ENCODE measurements at places on chromosomes 5 and 9.
A peak's percentile ranks its signal among the peaks of the same experiment; 100 is the strongest.

- DNase-seq: peak; percentile 56
Measured at GRCh38 chr5:43314724-43315123, 1.5 kb upstream of the HMGCS1 start.

- no peak for DNase-seq
Measured at GRCh38 chr5:172150514-172151425, 37.3 kb downstream of the STK10 start.

DNA sequence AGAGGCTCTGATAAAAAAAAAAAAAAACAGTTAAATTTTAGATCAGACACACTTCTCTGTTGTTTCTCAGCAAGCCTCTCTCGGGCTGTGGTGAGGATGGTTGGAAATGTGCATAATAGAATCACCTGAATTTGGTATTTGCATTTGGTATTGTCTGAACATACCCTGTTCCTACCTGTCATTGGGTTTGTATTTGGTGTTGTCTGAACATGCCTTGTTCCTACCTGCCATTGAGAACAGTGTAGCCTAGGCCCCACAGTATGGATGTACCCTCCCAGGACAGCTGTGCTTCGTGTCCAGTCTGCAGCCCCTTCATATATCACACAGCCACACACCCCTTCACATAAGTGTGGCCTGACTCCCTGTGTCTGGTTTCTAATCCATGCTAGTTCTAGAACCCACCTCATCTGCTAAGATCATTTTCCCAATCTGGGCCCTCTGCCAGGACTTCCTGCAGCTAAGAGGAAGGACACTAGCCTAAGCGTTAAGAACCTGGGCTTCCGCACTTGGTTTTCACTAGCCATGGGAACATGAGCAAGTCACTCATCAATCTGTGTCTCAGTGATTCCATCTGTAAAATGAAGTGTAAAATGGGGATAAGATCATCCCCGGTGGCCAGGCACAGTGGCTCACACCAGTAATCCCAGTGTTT, 49.2 kb downstream of the ITGA2 start:
- no peak for DNase-seq

GRCh38 chr9:125561509-125562148, 145.4 kb downstream of the MAPKAP1 start:
- DNase-seq: no peak

DNA sequence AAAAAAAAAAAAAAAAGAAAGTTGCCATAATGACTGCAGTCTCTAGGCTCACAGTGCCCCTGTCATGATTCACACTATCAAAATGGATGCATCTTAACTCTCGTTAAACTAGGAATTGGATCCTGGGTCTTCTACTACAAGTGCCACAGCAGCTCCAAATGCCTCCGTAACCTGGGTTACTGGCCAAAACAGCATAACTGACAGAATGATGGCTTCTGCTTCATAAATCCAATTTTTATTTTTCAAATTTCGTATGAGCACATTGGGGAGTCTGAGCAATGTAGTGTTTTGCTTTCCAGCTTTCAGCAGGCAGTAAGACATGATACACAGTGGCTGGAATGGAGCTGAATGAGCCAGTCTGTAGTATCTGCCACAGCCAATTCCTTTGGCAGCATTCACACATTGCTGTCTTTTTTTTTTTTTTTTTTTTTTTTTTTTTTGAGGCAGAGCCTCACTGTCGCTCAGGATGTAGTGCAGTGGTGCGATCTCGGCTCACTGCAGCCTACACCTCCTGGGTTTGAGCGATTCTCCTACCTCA, 36.0 kb upstream of the NPM1 start:
- DNase-seq: no peak

GRCh38 chr5:59840200-59840601, 53.3 kb downstream of the PDE4D start:
- DNase-seq: peak; percentile 74

DNA sequence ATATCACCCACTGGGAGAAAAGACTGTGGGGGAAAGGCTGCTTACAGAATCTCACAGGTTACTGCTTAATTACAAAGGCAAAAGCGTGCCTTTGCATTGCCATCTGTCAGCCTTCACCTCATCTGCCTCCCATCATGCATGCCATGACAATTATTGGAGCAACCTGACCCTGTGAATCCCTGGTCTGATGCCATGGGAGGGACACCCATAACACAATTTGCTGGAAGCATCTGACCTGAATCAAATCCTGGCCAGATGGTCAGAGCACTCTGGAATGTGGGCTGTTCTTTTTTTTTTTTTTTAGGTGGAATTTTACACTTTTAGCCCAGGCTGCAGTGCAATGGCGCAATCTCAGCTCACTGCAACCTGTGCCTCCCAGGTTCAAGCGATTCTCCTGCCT, 11.6 kb upstream of the RETREG1 start:
- no peak for DNase-seq

- no peak for DNase-seq
Measured at GRCh38 chr9:122845116-122845515, 16.7 kb upstream of the PDCL start.

GRCh38 chr5:80607343-80607742, 37.3 kb upstream of the ANKRD34B start:
- DNase-seq: no peak

GRCh38 chr9:91211919-91212318, 149.8 kb downstream of the AUH start:
- peak; percentile 66 for DNase-seq

DNA sequence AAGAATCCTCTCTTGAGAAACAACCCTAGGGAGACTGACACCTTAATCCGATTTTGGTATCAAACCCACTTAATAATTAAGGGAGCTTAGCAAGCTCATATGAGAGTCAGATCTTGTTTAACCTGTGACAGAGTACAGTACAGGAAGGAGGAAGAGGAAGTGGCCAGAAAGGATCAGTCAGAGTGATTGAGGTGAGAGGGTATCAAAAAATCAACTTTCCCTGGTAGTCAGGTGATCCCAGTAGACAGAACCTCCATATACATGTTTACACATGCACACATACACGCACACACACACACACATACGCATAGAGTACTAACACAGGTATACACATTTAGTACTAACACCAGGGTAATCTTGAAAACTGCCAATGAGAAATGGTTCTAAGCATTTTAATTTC, 56.8 kb downstream of the GLIS3 start:
- no peak for DNase-seq

- DNase-seq: no peak
Measured at GRCh38 chr5:6264394-6264793, 114.0 kb downstream of the MED10 start.

DNA sequence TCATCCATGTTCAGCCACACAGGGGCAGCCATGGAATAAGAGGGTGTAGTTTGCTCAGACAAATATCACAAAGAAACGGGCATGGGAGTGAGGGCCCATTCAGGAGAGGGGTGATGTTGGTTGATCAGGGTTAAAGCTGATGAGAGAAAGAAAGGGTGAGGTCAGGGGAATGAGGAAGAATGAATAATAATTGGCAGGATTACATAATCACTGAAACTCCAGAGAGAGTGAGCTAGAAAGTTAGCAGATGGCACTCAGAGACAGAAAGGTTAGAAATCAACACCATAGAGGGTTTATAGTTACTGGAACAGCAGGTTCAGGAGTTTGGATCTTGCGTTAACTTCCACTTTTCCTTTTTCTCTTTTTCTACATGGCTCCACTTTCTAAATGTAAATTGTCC, 113.9 kb downstream of the TAF11L14 start:
- no peak for DNase-seq

- DNase-seq: no peak
Measured at GRCh38 chr9:87605676-87606075, 108.0 kb downstream of the DAPK1 start.

- no peak for DNase-seq
Measured at GRCh38 chr5:52801329-52801728, 13.6 kb downstream of the ITGA1 start.

DNA sequence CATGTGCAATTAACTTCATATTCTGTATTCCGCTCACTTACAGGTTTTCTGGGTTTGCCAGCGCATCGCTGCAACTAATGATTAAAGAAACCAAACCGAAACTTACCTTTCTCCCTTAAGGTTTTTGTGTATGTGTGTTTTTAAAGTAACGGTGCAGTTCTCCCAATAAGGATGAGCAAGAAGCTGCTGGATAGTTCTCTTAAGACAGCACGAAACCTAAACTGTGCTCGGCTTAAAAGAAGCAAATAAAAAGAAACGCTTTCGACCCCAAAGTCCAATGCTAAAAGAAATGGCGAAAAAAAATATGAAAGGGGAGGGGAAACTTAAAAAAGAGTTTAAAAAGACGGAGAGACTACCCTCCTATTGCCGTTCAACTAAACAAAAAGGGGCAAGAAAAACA, 340 bp downstream of the ELAVL2 start:
- no peak for DNase-seq

- no peak for DNase-seq
Measured at GRCh38 chr9:23741351-23741750, 84.7 kb downstream of the ELAVL2 start.

GRCh38 chr9:119304555-119304954, 64.7 kb downstream of the BRINP1 start:
- DNase-seq: no peak

GRCh38 chr5:91386120-91386519, 3.0 kb upstream of the ARRDC3 start:
- no peak for DNase-seq

DNA sequence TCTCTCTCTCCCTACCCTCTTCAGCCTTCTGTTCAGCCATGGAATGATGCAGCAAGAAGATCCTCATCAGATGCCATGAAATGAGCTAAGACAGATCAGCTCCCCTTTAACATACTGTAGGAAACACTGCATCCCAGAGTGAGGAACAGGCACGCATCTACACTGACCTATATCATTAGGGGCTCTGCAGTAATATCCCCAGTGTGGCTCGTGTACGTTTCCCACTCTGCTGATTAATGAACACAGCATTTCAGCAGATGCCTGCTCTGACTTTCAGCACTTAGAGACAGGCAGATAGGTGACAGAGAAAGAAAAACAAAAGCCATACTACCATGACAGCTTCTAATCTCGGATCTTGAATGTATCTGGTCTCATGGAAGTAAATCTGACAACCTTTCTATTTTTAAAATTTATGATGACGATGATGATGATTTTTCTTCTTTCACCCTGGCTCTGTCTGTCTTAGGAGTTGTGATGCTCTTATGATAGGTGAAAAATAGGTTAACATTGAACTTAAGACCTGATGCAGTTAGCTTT, 750.3 kb downstream of the CDH12 start:
- no peak for DNase-seq

DNA sequence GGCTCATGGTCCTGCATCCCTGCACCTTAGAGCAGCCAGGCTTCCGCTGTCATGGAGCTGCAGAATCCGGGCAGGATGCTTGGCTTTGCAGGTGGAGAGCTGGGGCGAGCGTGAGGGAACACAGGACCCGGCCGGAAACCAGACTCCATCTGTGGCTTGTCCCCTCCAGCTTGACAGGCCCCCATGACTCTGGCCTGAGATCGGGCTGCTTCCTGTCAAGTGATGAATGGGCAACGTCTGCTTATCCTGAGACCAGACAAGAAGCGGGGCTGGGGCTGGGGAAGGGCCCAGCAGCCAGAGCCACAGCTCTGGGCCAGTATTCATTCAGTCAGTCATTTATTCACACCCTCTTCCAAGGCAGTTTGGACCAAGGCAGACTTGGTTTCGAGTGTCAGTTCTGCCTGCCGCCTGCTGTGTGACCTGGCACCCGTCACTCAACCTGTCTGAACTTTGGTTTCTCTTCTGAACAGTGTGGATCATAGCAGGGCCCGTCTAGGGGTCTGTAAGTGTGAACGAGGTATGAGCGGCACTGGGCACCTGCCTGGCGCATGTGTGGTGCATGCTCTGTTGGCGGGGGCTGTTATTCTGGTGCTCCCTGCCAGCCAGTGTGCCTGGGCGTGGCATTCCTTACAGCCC, 37.5 kb downstream of the NEK6 start:
- no peak for DNase-seq

DNA sequence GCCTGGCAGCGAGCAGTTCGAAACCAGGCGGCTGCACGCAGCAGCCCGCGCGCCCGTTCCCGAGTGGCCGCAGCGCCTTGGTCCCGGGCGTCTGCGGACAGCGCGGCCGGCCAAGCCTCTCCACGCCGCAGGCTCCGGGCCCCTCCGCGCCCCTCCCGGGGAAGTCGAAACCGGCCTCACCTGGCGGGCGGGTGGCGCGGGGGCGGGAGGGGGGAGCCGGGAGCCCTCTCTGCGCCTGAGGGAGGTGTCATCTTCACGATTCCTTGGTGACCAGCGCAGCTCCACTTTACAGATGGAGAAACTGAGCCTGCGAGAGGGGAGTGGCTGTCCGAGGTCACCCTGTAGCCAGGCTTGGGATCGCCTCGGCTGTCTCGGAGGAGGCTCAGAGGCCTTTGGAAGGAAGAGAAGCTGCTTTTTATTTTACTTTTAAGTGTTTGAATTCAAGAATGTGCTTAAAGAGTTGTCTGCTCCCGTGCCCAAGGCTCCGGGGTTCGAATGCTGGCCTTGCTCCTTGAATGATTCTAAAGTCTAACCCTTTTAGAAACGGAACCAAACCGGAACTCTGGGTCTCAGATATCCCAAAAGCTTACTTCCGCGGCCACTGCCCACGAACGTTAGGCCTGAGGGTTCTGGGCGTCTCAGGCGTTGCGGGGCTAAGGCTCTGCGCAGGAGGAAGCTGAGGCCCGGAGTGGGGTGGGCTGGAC, 662 bp downstream of the SUSD3 start:
- no peak for DNase-seq

DNA sequence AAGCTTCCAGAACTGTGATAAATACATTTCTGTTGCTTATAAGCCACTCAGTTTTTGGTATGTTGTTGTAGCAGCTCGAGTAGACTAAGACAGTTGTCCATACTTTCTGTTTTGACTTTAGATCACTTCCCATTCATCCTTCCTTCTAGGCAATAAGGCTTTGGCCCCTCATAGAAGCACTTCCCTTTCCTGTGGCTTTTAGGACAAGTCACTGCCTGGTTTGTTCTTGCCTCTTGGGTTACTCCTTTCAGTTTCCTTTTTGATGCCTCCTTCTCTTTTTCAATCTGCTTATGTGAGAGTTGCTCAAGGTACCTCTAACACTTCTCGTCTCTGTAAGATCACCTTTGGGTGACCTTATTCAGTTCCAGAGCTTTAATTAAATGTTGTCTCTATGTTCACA, 72.4 kb upstream of the NTRK2 start:
- no peak for DNase-seq

DNA sequence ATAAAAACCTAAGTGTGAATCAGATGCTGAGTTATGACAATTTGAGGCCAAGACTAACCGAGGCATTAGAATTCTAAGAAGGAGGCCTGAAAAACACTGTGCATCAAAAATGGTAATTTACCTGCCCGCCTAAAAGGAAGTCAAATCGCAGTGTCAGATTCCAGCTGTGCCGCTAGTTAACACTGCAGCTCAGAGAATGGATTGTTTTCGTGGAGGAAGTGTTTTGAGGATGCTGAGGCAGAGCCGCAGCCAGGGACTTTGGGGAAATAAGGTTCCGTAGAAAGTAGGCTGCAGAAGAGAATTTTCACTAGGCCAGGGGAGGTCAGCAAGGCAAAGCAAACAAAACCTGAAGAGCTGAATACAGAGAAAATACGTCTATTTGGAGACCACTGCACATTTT, 226.4 kb upstream of the ISL1 start:
- no peak for DNase-seq

GRCh38 chr9:124263800-124264426, 6.2 kb downstream of the NEK6 start:
- DNase-seq: peak; percentile 52

GRCh38 chr9:110443146-110443865, 105.6 kb upstream of the TXNDC8 start:
- DNase-seq: no peak

Data from RCC 7860 (cell line).